ENCODE measurements at places on chromosomes 6 and 20. TPM values are rescaled to one million over a fixed set of nuclear protein-coding genes. Genes with fewer than 3 reads are reported as not detected.

PNLDC1 gene
- total RNA-seq, result 19.9 TPM

SLC13A3 gene
- 4.1 TPM for total RNA-seq

CCDC28A gene
- total RNA-seq, result 35.0 TPM

ARHGAP40 gene
- total RNA-seq, result 1.5 TPM

GRCh38 chr6:163992701-163993100 is 578.2 kb downstream of the QKI start:
- DNase-seq, result no peak

- no peak for DNase-seq
Observed at GRCh38 chr6:20698675-20699074, 164.4 kb downstream of the CDKAL1 start.

GRCh38 chr6:116208056-116208785 is 45.7 kb downstream of the TSPYL4 start:
- DNase-seq, result no peak

Data from testis (tissue), 5 donors.